ENCODE measurements at places on chromosomes 13 and 19. TPM values are rescaled to one million over a fixed set of nuclear protein-coding genes. Genes with fewer than 3 reads are reported as not detected.

The HS6ST3 gene
- polyA plus RNA-seq = 2.8 TPM

DNA sequence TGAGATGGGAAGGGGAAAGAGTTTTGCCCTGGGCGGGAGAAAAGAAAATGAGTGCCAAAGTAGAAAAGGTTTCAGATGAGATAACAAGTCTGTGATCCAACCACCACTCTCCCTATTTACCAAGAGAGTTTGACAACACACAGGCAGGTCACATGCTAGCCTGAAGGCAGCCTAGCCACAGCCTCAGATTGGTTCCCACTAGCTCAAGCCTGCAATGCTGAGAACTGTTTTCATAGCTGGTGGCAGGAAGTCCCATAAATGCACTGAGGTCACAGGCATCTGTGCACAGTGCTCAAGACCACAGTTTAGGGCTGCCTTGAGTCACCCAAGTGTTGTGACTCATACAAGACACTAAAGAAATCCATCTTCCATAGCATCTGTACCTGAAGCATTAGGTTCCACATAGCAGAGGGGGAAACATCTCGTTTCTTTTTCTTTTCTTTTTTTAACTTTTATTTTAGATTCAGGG, 18.5 kb upstream of the POP4 start:
- no peak for DNase-seq

- DNase-seq = no peak
Measured at GRCh38 chr19:12994701-12995595, at the start of gene NFIX. Gene NFIX, plus strand, starts transcription at chr19:12995475. Its CDS starts 363 bp downstream, at chr19:12995838.

DNA sequence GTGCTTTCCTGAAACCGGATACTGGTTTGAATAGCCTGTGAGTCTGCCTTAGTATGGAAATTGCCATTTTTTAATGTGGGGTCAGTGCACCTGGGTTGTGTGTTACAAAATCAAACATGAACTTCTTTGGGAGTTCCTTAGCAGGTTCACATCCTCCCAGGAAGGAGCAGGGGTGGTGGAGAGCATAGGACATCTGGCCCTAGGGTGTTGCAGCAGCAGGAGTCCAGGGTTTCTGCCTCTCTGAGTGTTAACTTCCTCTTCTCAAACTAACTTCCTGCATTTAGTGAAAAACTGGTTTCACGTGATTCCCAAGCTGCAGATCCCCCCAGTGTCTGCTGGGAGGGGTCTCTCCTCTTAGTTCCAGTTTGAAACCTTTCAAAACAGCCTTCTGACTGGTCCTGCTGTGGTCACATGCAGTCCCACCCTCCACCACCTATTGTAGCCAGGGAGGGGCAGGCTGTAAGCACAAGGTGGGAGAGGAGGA, 7.2 kb downstream of the RNASEH2B start:
- DNase-seq = no peak

GRCh38 chr19:40272261-40272660, 12.9 kb downstream of the AKT2 start:
- DNase-seq = no peak

GRCh38 chr19:19746286-19747213, 13.6 kb upstream of the ZNF14 start:
- no peak for DNase-seq

The PBX4 gene
- polyA plus RNA-seq = 9.1 TPM

GRCh38 chr13:37446503-37446902, 152.1 kb downstream of the POSTN start:
- DNase-seq = no peak

DNA sequence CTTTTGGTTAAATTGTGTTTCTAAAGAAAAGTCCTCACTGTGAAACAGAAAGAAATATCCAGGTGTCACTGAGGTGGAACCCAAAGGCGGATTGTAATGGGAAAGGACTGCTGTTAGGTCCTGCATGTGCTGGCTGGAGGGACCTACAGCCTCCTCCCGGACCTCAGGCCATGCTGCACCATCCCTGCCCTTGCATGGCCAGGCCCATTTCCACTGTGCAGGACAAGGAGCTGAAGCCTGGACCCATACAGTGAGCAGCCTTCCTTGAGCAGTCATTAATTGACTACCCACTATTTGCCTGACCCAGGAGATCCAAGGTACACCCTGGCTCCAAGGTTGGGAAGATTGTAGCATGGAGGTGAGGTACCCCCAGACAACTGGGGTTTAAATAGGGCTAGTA, 17.6 kb downstream of the VSTM2B start:
- DNase-seq = no peak

The ZNF547 gene
- polyA plus RNA-seq = 6.4 TPM

- DNase-seq = no peak
Measured at GRCh38 chr13:103067751-103068555, 1.7 kb upstream of the SLC10A2 start.

GRCh38 chr13:87661471-87661870, 9.7 kb upstream of the SLITRK5 start:
- no peak for DNase-seq

DNA sequence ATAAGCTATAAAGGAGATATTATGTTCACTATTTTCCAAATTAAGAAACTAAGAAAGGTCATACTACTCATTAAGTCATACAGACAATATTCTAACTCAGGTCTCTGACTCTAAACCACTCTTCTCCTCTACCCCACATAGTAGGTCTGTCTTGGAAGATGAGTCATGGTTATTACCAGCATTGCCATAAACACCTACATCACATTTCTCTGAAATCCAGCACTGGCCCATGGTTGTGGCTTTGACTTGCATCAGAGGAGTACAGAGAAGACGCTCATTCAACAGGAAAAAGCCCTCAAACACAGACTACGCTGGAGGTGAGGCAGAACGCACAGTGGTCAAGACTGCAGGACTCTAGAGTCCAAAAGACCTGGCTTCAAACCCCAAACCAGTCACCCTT, 476.8 kb downstream of the COG6 start:
- no peak for DNase-seq

The ESD gene
- polyA plus RNA-seq = 277 TPM

The SRRM5 gene
- 0.67 TPM for polyA plus RNA-seq

DNA sequence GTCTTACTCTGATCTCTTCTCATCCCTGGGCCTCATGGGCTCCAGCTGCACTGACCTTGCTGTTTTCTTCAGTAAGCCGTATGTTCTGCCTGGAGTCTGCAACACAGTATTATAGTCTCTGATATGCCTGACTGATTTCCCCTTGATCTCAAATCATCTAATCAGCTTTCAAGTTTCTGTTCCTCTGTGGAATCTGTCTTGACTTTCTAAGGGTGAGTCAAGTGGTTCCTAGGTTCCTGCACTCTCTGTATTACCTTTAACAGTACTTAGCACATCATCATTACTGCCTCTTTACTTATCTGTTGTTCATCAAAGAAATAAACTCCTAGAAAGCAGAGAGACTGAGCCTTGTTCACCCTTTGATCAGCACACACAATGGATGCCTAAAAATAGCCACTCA, 350.7 kb downstream of the LMO7 start:
- DNase-seq = no peak

DNA sequence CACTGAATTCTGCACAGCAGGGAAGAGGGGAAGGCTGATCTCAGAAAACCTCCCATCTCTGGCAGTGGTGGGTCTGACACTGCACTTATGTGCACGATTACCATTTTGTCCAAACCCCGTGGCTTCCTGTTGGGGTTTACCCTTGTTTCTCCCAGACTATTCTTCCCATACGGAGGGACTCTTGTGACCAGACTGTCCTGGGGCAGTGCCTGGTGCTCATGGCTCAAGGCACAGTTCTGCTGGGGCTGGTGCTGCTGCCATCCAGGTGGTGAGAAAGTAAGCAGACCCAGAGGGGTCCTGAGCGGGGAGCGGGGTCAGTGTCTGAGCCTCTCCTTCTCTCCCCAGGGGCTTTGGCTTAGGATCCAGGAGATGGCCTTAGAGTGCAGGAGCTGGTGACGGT, 5.1 kb upstream of the SIGLEC9 start:
- no peak for DNase-seq

GRCh38 chr19:10416380-10417257, 3.7 kb upstream of the PDE4A start:
- no peak for DNase-seq

The ZNF723 gene
- polyA plus RNA-seq = not detected

- no peak for DNase-seq
Measured at GRCh38 chr13:50549221-50549942, 294.1 kb downstream of the DLEU7 start.

The KL gene
- 41.8 TPM for polyA plus RNA-seq

- DNase-seq = no peak
Measured at GRCh38 chr13:33340631-33341030, 55.1 kb upstream of the STARD13 start.

GRCh38 chr13:30371649-30372265, 50.5 kb upstream of the UBE2L5 start:
- DNase-seq = no peak

DNA sequence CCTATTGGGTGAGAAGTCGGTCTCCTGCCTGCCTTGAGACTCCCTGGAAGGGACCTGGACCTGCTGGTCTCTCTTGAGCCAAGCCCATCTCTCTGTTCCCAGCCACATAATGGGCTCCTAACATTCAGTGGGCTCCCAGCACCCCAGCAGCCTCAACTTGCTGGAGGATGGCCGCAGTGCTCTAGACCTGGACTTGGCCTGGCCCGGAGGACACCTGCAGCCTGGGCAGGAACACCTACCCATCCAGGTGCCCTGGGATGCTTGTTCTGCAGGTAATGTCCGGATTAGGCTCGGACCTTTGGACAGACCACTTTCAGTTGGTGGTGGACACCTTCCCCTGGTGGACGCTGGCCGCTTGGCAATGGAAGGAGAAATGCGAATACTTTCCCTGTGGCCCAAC, 214.6 kb downstream of the URI1 start:
- DNase-seq = no peak

The KCTD12 gene
- polyA plus RNA-seq = 90.1 TPM

DNA sequence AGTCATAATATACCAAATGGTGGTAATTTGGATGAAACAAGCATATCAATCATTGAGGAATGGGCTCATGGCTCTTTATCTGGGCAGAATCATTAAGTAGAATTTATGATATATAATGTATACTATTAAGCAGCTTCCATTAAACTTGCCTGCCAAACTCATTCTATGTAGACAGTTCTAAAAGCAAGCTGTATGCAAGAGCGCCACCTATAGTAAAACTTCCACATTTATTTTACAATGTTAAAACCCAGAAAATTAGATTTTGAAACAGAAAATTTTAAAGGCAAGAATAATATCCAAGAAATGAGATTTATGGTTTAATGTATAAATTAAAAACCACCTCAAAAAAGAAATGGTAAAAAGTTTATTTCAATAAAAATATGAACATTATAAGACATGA, 161.5 kb downstream of the MZT1 start:
- peak; percentile 23 for DNase-seq

- DNase-seq = no peak
Measured at GRCh38 chr13:101673360-101674105, 221.1 kb downstream of the ITGBL1 start.

- no peak for DNase-seq
Measured at GRCh38 chr13:39961036-39961435, 305.6 kb downstream of the COG6 start.

- no peak for DNase-seq
Measured at GRCh38 chr19:3363841-3364500, 2.4 kb upstream of the NFIC start.

DNA sequence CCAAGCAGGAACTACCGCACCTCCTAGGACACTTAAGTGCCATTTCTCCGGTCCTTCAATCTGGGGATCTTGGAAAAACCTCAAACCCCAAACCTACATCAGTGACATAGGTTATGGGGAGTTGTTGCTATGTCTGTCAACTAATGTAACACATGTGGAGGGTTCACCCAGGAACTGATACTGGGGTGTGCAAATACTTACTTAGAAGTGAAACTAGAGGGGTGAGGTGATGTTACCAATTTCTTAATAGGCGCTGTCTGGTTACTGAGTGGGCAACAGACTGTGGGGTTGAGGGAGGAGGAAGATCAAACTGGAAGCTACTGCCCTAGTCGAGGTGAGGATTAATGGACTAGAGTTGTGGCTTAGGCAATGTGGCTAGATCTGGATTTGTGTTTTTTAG, 1.9 kb downstream of the ZNF586 start:
- no peak for DNase-seq

DNA sequence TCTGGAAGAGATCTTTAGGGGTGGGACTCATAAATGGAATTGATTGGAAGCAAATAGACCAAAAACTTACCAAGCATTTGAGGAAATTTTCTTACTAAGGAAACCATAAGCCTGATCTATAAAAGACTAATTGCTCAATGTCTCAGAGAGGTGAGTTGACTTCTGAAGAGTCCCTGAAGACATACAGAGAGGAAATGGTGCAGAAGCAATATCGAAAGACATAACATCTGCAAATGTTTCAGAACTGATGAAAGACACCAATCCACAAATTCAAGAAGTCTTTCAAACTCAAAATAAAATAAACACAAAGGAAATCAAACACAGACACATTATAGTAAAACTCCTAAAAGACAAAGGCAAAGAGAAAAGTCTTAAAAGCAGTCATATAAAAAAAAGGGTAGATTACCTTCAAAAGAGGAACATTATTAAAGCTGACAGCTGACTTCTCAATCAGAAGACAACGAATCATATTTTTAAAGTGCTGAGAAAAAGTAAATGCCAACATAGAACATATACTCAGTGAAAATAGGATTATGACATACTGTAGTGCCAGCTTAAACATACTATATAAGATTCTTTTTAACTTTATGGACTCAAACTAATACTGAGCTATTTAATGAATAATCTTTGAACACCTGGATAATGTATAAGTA, 45.4 kb upstream of the CALM3 start:
- DNase-seq = no peak

The CABP5 gene
- polyA plus RNA-seq = not detected

DNA sequence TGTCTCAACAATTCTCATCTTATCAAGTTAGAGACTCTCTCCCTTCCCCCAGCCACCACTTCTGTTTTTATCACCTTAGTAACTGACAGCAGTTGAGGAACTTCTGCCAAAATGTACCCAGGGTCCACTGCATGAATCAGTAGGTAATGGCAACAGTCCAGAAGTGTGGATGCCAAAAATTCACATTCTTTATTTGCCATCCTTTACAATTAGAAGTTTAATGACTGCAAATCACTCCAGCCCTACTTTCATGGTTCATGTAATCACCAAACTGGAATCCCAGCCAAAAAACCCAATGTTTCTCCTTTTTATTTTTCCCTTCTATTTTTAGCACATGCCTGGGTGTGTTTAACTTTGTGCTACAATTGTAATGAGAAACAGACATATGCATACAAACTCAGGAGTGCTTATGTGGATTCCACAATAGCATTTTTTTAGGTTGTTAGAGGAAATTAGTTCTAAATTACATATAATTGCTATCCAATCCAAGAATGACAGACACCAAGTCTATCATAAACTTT, 243.5 kb downstream of the RGCC start:
- no peak for DNase-seq

The FLT1 gene
- polyA plus RNA-seq = 52.1 TPM

DNA sequence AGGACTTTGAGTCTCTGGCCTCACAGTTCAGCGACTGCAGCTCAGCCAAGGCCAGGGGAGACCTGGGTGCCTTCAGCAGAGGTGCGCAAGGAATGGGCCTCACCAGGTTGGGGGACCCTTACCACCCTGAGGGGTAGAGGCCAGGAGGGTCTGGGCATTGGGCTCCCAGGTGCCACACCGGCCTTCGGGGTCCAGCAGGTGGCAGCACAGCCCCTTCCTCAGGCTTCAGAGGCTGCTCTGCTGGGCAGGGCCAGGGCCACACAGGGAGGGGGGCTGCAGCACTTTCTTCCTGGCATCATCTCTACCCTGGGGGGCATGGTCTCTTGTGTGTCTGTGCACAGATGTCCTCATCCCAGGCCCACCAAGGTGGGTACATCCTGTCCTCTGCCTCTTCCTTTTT, 12.9 kb downstream of the PIN1 start:
- no peak for DNase-seq

- DNase-seq = no peak
Measured at GRCh38 chr13:77827332-77827731, 91.3 kb downstream of the EDNRB start.
